ENCODE measurements at places on chromosomes 7 and 10.

DNA sequence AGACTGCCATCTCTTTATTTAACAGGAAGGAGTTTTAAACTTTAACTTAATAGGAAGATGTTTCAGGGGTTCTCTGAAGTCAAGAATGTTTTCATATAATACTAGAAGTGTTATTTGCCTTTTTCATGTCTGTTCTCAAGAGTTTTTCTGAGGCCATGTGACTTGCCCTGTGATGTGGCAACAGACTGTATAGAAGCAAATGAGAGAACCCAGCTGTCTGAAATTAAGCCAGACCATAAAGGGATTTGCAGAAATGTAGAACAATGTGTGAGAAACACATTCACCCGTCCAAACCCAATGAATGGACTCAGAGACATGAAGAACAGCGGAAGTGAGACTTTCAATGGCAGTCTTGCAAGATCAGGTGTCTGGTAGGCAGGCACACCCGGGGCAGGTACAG is 23.8 kb downstream of the MAPK8 start:
- DNase-seq = no peak

DNA sequence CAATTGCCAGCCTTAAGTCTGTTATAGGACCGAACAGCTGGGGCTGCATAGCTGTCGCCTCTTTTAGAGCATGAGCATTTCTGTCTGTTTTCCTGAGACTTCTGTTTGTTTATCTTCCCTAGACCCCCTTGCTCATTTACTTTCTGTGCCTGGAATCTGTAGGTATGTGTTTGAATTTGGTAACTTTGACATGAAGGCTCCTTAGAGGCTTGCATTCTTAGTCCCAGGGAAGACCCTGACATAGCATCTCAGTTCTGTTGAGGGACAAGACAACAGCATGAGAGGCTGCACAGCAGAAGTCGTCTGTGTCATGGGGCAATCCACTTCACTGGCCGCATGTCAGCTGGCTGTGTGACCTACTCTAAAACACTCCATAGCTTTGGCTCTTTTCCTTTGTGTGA is 58.7 kb downstream of the KLHDC10 start:
- DNase-seq = no peak

DNA sequence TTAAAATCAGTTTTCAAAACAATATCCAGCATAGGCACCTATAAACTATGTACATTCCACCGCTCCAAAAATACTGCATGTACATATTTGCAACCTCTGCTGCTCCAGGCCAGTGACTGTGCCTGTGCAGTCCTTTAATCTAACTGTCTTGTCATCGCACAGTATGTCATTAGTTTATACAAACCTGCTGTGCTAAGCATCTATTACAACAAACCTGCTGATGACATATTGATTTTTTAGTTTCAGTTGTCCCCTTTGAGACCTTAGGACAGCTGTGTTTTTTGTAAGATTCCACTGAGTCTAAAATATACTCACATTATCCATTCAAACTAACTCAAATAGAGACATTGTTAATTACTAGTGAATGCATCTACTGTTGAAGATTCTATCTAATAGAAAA is 33.1 kb downstream of the SEMA3C start:
- DNase-seq = no peak

DNA sequence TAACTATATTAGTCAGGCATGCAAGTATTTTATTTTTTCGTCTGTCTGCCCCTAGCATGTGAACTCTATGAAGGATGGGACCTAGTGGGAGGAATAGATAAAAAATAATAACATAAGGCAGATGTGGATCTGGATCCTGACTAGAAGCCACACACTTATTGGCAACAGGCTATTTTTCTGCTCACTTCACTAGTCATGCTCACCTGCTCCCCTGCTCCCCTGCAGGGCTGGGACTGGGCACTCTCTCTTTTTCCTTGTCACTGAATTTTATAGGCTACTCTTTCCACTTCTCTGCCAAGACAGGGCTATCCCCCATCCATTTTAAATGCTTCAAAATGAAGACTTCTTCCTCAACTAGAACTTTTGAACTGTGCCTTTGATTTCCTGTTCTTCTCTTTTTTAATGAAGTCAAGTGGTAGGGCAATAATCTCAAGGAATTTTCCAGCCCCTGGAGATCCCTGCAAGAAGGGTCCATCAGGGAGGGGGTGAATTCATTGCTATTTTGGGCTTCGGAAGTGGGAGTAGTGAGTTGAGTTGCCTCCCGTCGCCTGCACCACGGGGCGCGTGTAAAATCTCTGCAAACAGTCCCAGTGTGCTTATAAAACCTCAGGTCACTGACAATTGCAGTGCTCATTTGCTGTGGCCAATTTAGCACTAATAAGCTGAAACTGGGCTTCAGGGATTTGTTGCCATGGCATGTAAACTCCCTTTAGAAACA is 156.7 kb upstream of the NPVF start:
- no peak for DNase-seq

DNA sequence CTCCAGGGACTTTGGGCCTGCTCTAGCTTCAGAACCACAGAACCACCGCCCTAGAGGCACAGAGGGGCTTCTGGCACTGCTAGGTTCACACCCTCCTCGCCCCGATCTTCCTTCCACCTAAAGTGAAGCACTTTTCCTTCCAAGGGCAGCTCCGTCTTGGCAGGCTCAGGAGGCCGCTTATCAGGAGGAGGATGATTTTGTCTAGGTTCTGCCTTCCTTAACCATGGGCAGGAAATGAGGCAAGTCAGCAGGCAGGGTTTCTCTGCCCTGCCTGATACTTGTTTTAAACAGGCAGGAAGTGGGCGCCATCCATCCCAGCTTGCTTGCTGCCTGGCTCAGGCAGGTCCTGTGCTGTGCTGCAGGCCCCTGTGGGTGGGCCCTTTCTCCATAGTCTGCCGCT is 8.3 kb upstream of the ATP6V0E2 start:
- no peak for DNase-seq

DNA sequence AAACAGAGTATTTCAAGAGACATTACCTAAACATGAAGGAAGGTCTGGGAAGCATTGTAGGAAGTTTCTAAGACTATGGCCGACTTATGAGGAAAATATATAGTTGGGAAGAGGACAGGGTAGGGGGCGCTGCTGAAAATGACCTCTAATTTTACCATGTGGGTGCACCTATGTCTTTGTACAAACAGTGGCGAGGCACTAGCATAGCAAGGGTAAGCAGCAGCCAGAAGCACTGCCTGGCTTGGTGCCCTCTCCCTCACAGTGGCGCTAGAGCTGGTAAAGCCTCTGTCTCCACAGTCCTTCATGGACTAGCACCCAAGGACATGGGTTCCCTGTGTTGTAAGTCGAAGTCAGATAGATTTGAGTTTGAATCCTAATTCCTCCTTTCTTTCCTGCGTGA is 461.2 kb downstream of the INHBA start:
- no peak for DNase-seq

GRCh38 chr7:17355050-17355449 is 56.6 kb downstream of the AHR start:
- DNase-seq = no peak

GRCh38 chr10:4568731-4569130 is 257.3 kb upstream of the AKR1E2 start:
- DNase-seq = no peak

- DNase-seq = no peak
Observed at GRCh38 chr10:124429576-124429975, 10.9 kb upstream of the OAT start.

DNA sequence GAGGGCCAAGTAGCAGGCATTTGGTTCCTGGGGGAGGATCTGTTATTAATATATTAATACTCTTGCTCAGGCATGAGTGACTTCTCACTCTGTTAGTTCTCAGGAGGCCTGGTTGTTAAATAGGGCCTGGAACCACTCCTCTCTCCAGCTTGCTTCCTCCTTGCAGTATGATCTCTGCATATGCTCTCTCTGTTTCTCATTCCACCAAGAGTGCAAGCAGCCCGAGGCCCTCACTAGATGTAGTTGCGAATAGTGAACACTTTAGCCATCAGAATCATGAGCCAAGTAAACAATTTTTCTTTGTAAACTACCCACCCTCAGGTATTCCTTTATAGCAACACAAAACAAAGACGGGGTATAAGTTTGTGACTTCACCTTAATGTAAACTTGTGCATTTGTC is 784.3 kb downstream of the DNAJB9 start:
- DNase-seq = no peak

- DNase-seq = no peak
Observed at GRCh38 chr10:91575044-91575610, 57.7 kb downstream of the PPP1R3C start.

- no peak for DNase-seq
Observed at GRCh38 chr7:158957921-158958491, 101.6 kb downstream of the DYNC2I1 start.

- no peak for DNase-seq
Observed at GRCh38 chr10:133190225-133190624, 30.2 kb downstream of the KNDC1 start.

GRCh38 chr7:143375298-143376034 is 5.7 kb upstream of the ZYX start:
- peak; percentile 72 for DNase-seq

GRCh38 chr10:83580373-83581012 is 558.8 kb upstream of the GHITM start:
- DNase-seq = no peak

DNA sequence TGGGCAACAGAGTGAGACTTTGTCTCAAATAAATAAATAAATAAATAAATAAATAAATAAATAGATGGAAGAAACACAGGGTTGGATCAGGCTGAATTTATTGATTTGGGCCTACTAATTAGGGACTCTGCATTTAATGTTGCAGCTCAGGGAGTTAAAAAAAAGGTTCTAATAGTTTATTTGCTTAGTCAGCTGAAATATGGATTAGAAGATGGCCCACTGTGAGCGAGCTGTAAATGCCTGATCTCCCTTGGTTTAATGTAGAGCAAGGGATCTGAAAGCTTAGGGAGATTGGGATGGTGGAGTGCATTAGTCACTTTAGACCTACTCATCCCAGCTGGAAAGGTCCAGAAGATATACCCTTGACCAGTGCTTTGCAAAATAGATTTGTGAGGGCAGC is 25.1 kb upstream of the PDIA4 start:
- DNase-seq = no peak

- peak; percentile 29 for DNase-seq
Observed at GRCh38 chr7:106068986-106069385, 43.1 kb downstream of the SYPL1 start.

DNA sequence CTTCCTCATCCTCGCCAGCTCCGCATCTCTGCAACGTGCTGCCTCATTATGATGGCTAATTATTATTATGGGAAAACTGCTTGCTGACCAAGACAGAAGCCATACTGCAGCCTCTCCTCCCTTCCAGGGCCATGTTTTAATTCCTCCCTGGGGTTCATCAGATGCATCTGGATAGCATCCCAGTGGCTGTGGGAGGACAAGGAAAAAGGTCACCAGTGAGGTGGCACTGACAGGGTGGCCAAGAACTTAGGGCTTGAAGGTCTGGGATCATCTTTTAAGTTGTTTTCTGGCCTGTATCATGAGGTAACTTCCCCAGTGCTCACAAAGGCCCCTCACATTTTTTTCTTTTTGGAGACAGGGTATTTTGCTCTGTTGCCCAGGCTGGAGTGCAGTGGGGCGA is 39.6 kb downstream of the KCNH2 start:
- DNase-seq = no peak

GRCh38 chr10:133104068-133104962 is 16.6 kb downstream of the ADGRA1 start:
- no peak for DNase-seq

DNA sequence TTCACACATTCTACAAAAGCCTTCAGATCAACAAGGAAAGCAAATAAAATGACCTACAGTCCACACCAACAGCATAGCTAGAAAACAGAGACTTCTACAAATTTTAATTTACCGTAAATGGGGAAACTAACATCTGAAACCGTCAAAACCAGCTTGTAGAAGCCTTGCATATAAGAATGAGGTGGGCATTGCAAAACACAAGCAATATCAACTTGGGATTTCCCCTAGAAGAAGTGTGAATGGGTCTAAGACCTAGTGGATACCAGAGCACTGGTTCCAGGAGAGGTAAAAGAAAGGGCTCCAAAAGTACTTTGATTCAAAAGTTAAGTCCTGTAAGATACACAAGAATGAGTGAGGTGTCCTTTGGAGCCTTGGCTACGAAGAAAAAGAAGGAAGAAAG is 18.7 kb downstream of the RTKN2 start:
- DNase-seq = no peak

Measured in A172 (cell line).